ENCODE measurements at places on chromosomes 2 and 18. TPM values are rescaled to one million over a fixed set of nuclear protein-coding genes. Genes with fewer than 3 reads are reported as not detected.

PPP4R1 gene
- total RNA-seq, result 152 TPM

HOXD4 gene
- not detected for total RNA-seq

DNA sequence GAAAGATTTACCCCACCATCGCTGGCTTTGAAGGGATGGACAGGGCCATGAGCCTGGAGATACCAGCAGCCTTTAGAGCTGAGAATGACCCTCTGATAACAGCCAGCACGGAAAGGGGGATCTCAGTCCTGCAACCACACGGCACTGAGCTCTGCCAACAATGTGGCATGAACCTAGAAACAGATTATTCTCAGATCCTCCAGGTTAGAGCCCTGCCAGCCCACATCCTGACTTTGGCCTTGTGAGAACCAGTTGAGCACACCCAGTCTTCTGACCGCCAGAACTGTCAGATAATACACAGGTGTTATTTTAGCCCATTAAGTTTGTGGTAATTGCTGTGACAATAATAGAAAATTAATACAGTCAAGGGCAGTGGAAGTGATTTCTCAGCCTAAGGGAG, 9.4 kb upstream of the GNLY start:
- no peak for DNase-seq

DNA sequence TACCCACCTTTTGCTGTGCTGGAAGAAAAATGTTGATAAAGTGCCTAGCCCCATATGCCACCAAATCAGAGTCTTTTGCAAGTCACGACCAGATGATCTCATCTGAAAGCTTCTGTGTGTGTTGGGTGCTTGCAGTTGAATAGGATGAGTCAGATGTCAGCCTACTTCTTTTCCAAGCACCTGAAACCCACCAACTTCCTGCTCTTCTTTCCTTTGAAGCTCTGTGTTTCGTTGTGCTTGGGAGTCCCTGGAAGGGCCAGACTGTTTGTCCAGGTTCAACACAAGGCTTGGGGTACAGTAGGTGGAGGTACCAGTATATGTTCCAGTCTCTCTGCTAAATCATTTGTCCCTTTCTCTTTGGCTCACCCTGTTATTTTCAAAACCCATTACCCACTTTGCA, 36.8 kb upstream of the LCLAT1 start:
- no peak for DNase-seq

DNA sequence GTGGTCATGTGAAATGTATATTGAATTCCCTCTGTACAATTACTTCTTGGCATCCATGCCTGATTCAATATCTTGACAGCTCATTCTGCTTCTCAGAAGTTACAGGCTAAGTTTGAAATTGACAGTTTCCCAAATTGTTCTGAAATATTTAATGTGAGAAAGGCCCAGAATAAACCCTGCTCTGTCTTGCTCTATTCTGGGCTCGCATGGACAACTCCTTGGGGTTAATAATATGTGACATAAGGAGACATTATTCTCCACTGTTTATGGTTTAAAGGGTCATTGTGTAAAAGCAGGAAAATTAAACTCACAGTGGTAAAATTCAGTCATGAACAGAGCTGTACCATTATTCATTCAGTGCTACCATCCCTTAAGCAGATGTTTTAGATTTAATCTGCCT, 160.7 kb upstream of the CNTNAP5 start:
- no peak for DNase-seq

GRCh38 chr2:27573452-27573851, 9.4 kb upstream of the ZNF512 start:
- DNase-seq, result no peak

- no peak for DNase-seq
Observed at GRCh38 chr18:77131652-77132368, 773 bp downstream of the MBP start.

- DNase-seq, result no peak
Observed at GRCh38 chr18:60096428-60096827, 196.6 kb downstream of the PMAIP1 start.

DNA sequence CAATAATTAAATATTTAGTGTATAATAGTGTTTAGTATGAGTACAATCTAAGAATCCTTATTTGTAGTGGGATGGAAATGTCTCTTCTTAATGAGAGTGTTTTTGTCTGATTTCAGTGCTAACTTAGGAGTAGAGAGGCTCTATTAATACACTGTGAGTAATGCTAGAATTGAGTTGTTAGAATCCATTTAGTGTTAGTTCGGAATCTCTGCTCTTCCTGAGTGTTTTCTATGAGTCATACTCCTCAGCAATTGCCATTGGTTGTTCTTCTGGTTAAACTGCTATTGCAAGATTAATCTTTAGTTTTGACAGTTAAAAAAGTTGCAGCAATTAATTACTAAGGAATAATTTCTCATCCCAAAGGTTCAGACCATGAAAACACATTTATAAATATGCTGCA, 828.6 kb upstream of the POU3F3 start:
- no peak for DNase-seq

GRCh38 chr2:56348392-56349210, 164.8 kb downstream of the CCDC85A start:
- DNase-seq, result no peak
